ENCODE measurements at places on chromosomes 3 and 15. TPM values are rescaled to one million over a fixed set of nuclear protein-coding genes. Genes with fewer than 3 reads are reported as not detected.
A peak's percentile ranks its signal among the peaks of the same experiment; 100 is the strongest.

The FAM107A gene
- 11.0 TPM for total RNA-seq

GRCh38 chr3:126211569-126211968 lies 31.2 kb upstream of the ALDH1L1 start:
- DNase-seq: no peak

GRCh38 chr3:194577986-194578905 lies 55.0 kb downstream of the TMEM44 start:
- no peak for DNase-seq

GRCh38 chr3:12486916-12487315 lies 2.6 kb downstream of the TSEN2 start:
- no peak for DNase-seq

GRCh38 chr3:73107676-73108187 lies 46.3 kb downstream of the EBLN2 start:
- no peak for DNase-seq

- DNase-seq: no peak
Observed at GRCh38 chr3:12955651-12956315, 114.4 kb upstream of the RPL32 start.

The TMCO5A gene
- not detected for total RNA-seq

The TGM4 gene
- not detected for total RNA-seq

- peak; percentile 39 for DNase-seq
Observed at GRCh38 chr15:99430881-99431401, 134.8 kb upstream of the MEF2A start.

GRCh38 chr3:69065318-69065964 lies 13.3 kb upstream of the TMF1 start:
- no peak for DNase-seq

GRCh38 chr3:46112984-46113383 lies 85.7 kb upstream of the XCR1 start:
- no peak for DNase-seq

DNA sequence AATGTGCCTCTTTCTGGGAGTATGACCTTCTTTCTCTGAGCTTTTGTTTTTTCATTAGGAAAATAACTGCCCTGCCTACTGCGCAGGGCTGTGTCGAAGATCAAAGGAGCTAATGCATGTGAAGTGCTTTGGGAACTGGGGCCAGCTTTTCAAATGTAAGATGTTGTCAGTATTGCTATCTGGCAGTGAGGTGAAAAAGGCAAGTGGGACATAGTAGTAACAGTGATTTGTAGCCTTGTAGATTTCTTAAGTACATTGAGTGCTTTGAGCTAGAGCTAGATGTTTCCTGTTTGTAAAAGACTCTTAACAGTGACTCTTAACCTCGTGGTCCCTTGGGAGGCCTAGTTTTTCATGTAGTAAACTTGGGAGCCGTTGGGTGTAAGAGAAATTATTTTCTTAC lies 126.5 kb downstream of the ECT2 start:
- no peak for DNase-seq

DNA sequence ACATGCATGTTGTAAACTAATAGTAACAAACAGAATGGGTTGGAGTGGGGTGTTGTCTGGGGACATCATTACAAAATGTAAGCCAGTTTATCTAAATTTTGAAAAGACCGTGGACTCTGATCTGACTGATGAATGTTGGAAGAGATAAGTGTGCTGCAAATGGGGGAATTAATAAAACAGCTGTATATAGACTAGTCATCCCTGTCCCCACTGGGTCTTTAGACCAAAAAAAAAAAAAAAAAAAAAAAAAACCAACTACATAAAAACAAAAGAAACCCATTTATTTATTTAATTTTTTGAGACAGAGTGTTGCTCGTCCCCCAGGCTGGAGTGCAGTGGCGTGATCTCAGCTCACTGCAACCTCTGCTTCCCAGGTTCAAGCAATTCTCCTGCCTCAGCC lies 20.0 kb downstream of the ARIH2 start:
- no peak for DNase-seq

The DAZL gene
- total RNA-seq: not detected

The ADAMTS9 gene
- total RNA-seq: 11.0 TPM

The SPINK8 gene
- total RNA-seq: not detected

The TBCCD1 gene
- total RNA-seq: 30.5 TPM

- DNase-seq: no peak
Observed at GRCh38 chr3:16073203-16073602, 101.3 kb upstream of the GALNT15 start.

The FAM3D gene
- 107 TPM for total RNA-seq

The GOLGA8R gene
- 36.3 TPM for total RNA-seq

The PKM gene
- total RNA-seq: 307 TPM

The CADM2 gene
- 3.0 TPM for total RNA-seq

The TEX55 gene
- not detected for total RNA-seq

- no peak for DNase-seq
Observed at GRCh38 chr3:63202529-63202928, 75.6 kb upstream of the SYNPR start.

The KBTBD13 gene
- not detected for total RNA-seq

DNA sequence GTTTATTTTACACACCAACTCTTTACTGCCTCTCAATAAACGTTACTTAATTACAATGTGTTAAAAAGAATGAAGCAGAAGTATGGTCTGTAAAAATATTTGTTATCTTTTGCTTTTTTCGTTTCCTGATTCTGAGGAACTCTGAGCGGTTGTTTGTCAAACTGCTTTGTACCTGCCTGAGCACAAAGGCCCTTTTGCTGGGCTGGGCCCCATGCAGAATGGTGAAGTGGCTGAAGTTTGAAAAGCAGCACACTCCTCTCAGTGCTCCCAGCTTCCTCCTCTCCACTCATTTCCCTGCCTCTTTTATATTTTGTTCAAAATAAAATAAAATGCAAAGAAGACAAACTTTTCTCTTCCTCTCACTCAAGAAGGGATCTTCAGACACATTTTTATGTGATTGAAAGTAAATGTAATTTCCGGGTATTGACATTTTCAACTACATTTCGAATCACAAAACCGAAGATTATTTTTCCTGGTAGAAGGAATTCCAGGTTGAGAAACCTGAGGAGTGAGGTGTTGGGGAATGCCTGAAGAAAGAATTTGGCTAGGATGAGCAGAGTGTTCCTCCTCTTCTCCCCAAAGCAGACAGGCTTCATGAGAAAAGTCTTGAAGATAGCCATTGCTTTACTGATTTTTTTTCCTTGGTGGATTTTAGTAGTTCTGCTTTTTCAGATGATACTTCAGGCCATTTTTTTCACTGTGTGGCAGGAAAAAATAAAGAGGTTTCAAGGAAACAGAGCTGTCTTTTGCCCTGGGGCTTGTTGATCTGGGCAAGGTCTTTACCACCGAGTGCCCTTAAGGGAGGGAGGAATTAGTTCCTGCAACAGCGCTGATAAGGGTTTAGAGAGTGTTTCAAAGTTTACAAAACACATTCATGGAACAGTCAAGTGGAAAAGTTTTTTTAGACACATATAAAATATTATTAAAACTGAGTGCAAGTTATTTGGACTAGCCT lies 229.8 kb downstream of the NFKBIZ start:
- DNase-seq: peak; percentile 35

The LRTM1 gene
- total RNA-seq: not detected

DNA sequence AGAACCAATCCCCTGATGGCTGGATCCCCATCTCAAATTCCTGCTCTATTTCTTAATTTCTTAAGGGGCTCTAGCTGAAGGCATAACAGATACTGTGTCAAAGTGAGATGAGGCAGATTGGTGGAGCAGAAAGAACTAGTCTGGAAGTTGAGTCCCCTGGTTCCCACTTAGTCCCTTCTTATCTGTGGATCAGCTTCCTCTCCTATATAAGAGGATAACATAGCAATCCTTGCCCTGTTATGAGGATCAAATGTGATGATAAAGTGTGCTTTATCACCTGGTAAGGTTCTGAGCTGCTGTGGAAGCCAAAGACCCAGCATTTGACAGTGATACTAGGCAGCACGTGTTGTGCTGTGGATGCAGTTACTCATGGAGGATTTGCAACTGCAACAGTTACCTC lies 8.1 kb upstream of the SIN3A start:
- DNase-seq: no peak

The RTP3 gene
- not detected for total RNA-seq

GRCh38 chr15:79089331-79089889 lies 1.2 kb downstream of the RASGRF1 start:
- no peak for DNase-seq

The GRK7 gene
- not detected for total RNA-seq

- DNase-seq: no peak
Observed at GRCh38 chr15:47870956-47871625, 153.8 kb downstream of the SEMA6D start.

DNA sequence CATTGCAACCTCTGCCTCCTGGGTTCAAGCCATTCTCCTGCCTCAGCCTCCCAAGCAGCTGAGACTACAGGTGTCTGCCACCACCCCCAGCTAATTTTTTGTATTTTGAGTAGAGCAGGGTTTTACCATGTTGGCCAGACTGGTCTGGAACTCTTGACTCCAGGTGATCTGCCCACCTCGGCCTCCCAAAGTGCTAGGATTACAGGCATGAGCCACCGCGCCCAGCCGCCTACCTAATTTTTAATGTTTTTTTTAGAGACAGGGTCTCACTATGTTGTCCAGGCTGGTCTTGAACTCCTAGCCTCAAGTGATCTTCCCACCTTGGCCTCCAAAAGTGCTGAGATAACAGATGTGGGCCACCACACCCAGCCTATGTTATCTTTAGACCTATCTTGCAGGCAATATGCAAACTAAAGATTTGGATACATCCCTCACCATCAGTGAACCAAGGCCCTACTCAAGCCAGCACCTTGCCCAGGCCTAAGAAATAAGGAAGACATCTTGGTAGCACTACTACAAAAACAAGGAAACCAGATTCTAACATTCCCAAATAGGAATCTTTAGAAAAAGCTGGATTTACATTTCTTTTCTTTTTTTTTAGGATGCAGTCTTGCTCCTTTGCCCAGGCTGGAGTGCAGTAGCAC lies 6.3 kb upstream of the GMPPB start:
- DNase-seq: no peak

- no peak for DNase-seq
Observed at GRCh38 chr15:52349052-52349700, 53.6 kb upstream of the MYO5C start.

The IRAK2 gene
- total RNA-seq: 9.1 TPM

- no peak for DNase-seq
Observed at GRCh38 chr3:53159156-53160060, 1.6 kb upstream of the PRKCD start.

DNA sequence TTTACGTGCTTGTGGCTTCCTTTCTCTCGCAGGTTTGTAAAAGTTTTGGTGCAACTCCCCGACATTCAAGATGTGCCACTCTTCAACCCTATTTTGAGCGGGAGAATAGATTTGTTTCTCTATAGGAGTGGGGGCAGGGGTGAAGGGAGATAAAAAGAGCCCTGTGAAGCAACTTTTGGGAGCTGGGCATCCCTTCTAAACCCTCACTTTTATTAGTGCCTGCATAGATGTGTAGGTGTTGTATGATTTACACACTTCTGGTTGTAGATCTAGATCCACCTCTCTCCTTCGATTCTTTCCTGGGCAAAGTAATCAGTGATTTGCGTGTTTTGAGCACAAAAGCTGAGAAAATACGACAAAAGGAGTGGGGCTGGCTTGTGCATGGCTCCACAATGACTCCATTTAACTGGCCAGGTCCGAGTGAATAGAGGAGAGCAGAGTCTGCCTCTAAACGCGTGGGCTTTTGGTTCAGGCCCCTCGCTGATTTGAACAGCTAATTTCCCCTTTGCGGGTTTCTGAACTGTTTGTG lies 17.7 kb downstream of the SOX2 start:
- DNase-seq: no peak

- DNase-seq: no peak
Observed at GRCh38 chr3:46482632-46483350, 15.0 kb upstream of the RTP3 start.

The LTK gene
- 26.3 TPM for total RNA-seq

The GOLGA6B gene
- total RNA-seq: not detected

The CLRN1 gene
- not detected for total RNA-seq

- peak; percentile 70 for DNase-seq
Observed at GRCh38 chr15:40906991-40907802, 12.9 kb downstream of the VPS18 start.

- no peak for DNase-seq
Observed at GRCh38 chr3:105862217-105862616, 6.6 kb downstream of the CBLB start.

DNA sequence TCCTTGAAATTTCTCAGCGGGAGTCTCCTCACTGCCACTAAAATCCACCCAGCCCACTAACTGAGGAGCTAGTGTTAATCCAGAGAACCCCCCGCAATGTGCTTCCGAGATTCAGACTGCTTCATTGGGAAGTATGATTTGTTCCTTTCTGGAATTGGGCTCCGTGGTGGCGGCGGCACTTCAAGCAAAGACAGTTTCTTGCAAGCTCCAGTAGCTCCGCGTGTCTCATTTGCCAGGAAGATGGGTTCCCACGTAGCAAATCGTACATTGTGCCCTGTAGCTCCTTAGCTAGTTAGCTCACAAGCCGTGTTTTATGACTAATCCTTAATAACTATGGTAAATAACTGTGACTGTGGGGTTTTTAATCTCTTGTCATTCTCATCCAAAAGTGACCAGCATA lies 45.4 kb downstream of the SLC6A1 start:
- no peak for DNase-seq

DNA sequence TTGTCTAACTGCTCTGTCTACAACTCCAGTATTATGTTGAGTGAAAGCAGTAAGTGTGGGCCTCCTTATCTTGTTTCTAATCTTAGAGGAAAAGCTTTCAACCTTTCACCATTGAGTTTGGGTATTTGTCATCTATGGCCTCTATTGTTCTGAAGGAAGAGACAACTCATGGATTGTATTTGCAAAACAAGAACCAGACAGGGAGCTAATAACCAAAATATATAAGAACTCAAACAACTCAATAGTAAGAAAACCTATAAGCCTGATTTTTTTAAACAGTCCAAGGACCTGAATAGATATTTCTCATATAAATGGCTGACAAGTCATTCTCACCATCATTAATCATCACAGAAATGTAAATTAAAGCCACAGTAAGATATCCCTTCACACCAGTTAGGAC lies 113.0 kb downstream of the TAFA4 start:
- no peak for DNase-seq

GRCh38 chr3:151278230-151278629 lies at the start of gene P2RY14:
TSS of gene P2RY14 (minus strand) at chr3:151278542. CDS start at chr3:151214316, 64,226 bp downstream.
- no peak for DNase-seq

The UNC13C gene
- 3.3 TPM for total RNA-seq

- DNase-seq: no peak
Observed at GRCh38 chr3:155219106-155219505, 74.4 kb downstream of the STRIT1 start.

- DNase-seq: no peak
Observed at GRCh38 chr15:71385457-71385856, 270.2 kb downstream of the THSD4 start.

The SRGAP3 gene
- 22.5 TPM for total RNA-seq

The MLF1 gene
- total RNA-seq: not detected

GRCh38 chr3:135084405-135084804 lies 289.3 kb downstream of the EPHB1 start:
- DNase-seq: no peak

The ASB14 gene
- total RNA-seq: not detected
